Sigmoid colon (tissue), 7 donors: ENCODE measurements at places on chromosomes 3 and 15. TPM values are rescaled to one million over a fixed set of nuclear protein-coding genes. Genes with fewer than 3 reads are reported as not detected.

GRCh38 chr15:68382286-68383007 is 49.5 kb downstream of the ITGA11 start:
- H3K36me3 ChIP-seq, result no peaks in the 10 kb centered on the region
- no peaks in the 10 kb centered on the region for H3K27me3 ChIP-seq
- H3K27ac ChIP-seq, result no peak overlapping the region
- peaks cover 7% of the 10 kb centered on the region for H3K4me1 ChIP-seq
- peak; percentile 24 for DNase-seq

Gene SLC7A14
- total RNA-seq, result 2.8 TPM

DNA sequence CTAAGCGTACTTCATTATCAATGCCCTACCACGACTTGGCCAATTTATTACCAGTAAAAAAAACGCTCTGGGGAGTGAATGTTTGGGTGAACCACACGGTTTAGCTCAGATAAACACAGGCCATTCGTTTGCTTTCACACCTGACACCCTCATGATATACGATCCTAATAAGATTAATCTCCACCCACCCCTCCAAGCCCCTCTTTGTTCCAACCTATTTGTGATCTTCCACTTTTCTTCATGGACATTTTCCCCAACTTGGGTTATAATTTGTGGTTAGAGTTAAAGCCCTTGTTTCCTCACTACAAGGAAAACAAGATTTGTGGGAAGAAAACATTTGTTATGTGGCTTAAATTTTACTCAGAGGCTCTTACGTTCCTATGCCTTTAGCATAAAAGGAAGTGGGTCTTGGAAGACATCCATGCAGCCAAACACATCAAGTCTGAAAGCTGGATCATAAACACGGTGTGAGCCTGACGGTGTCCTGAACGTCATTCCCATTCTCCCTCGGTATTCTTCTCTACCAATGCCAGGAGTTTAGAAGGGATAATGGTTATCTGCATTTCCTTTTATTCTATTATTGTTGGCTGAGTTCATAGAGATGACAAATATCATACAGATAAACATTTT is 518.9 kb downstream of the NR2F2 start:
- no peaks in the 10 kb centered on the region for H3K36me3 ChIP-seq
- no peaks in the 10 kb centered on the region for H3K4me1 ChIP-seq
- no peaks in the 10 kb centered on the region for H3K27me3 ChIP-seq
- no peak overlapping the region for H3K27ac ChIP-seq
- DNase-seq, result no peak

Gene CRABP1
- total RNA-seq, result 6.1 TPM

GRCh38 chr15:61521953-61522352 is 292.9 kb upstream of the RORA start:
- no peaks in the 10 kb centered on the region for H3K4me1 ChIP-seq
- H3K4me3 ChIP-seq, result no peak overlapping the region
- H3K36me3 ChIP-seq, result no peaks in the 10 kb centered on the region

- H3K4me3 ChIP-seq, result no peak overlapping the region
- H3K27ac ChIP-seq, result no peak overlapping the region
- H3K4me1 ChIP-seq, result no peaks in the 10 kb centered on the region
- no peaks in the 10 kb centered on the region for H3K27me3 ChIP-seq
- no peak for DNase-seq
These were observed 184.2 kb downstream of the NR2F2 start for GRCh38 chr15:96514607-96515285.

- DNase-seq, result peak; percentile 83
- peaks cover 64% of the 10 kb centered on the region for H3K4me1 ChIP-seq
- H3K4me3 ChIP-seq, result no peak overlapping the region
- H3K27me3 ChIP-seq, result no peaks in the 10 kb centered on the region
These were observed 69.9 kb downstream of the SYNM start for GRCh38 chr15:99174567-99175395.

DNA sequence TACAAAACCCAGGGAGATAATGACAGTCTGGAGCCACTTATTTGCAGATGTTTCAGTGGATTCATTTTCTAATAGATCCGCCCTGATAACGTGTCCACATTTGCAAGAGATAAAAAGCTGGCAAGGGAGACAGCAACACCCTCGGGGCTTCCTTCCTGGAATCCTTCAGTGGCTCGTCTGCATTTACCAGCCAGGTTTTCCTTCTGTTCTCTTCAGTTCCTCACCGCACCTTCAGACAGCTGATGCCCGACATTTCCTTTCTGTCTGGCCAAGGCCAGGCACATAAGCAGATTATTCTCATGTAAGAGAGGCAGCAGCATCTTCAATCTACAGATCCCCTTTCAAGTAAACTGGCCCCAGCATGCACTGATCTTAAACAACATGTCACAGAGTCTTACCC is 56.2 kb upstream of the SPATA12 start:
- H3K27me3 ChIP-seq, result no peaks in the 10 kb centered on the region
- no peaks in the 10 kb centered on the region for H3K36me3 ChIP-seq
- H3K4me1 ChIP-seq, result peaks cover 66% of the 10 kb centered on the region
- no peak overlapping the region for H3K27ac ChIP-seq
- no peak overlapping the region for H3K4me3 ChIP-seq

GRCh38 chr3:141454054-141454453 is 32.8 kb upstream of the RASA2 start:
- no peak overlapping the region for H3K4me3 ChIP-seq
- no peak overlapping the region for H3K27ac ChIP-seq
- no peaks in the 10 kb centered on the region for H3K4me1 ChIP-seq
- no peaks in the 10 kb centered on the region for H3K27me3 ChIP-seq

GRCh38 chr3:37912052-37912733 is 50.5 kb downstream of the CTDSPL start:
- no peaks in the 10 kb centered on the region for H3K36me3 ChIP-seq
- no peaks in the 10 kb centered on the region for H3K27me3 ChIP-seq
- H3K4me3 ChIP-seq, result no peak overlapping the region
- DNase-seq, result no peak

DNA sequence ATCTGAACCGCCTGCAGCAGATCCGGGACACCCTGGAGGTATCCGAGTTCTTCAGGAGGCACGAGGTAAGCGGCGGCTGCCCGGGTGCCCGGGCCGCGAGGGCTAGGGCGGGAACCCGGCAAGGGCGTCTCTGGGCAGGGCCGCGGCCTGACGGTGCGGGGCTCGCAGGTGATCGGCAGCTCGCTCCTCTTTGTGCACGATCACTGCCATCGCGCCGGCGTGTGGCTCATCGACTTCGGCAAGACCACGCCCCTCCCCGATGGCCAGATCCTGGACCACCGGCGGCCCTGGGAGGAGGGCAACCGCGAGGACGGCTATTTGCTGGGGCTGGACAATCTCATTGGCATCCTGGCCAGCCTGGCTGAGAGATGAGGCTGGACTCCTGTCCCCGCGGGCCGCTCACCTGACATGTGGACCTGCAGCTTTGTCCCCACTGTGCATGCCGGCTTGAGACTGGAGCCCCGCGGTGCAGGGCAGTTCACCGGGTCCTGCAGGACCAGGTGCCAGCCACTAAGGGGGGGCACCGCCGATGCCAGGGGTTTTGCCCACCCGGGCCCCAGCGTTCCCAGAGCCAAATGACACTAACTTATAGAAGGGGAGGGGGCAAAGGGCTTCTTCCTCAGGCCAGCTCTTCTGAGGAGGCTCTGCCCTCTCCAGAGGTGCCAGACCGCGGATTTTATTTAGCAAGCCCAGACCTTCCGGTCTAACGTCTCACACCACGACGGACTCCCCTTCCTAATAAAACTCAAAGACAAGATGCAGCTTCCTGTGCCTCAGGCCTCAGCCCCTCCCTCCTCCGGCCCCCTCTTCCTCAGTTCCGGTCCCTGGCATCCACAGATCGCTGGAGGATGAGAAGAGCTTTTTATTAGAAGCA is 9.4 kb downstream of the ITPKA start:
- no peaks in the 10 kb centered on the region for H3K36me3 ChIP-seq
- H3K27me3 ChIP-seq, result peaks cover 61% of the 10 kb centered on the region
- peaks cover 20% of the 10 kb centered on the region for H3K4me1 ChIP-seq
- H3K4me3 ChIP-seq, result peak overlapping the region; percentile 4
- DNase-seq, result no peak

GRCh38 chr3:65751123-65751700 is 287.5 kb downstream of the MAGI1 start:
- H3K36me3 ChIP-seq, result no peaks in the 10 kb centered on the region
- no peak overlapping the region for H3K27ac ChIP-seq
- no peaks in the 10 kb centered on the region for H3K27me3 ChIP-seq
- no peaks in the 10 kb centered on the region for H3K4me1 ChIP-seq

DNA sequence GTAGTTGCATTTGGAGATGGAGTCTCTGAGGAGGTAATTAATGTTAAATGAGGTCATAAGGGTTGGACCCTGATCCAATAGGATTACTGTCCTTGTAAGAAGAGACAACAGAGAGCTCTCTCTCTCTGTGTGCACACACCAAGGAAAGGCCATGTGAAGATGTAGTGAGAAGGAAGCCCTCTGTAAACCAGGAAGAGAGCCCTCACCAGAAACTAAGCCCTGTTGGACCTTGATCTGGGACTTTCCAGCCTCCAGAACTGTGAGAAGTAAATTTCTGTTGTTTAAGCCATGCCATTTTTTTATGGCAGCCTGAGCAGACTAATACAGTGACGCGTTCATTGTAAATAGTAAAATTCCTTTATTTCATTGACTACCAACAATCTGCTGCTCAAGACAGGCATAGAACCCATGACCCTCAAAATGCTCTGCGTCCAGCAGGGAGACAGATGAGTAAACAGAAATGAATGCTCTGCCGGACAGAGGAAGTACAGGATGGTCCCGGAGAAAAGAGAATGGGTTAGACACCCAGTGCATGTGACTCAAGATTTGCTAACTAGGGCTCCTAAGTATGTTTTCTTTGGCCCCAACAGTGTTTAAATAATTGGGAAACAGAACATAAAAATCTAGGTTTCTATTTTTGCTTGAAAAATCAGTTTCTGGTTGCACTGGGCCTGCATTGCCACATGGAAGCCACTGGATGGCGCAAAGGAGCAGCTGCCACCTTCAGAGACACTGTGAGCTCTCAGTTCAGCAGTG is 37.9 kb upstream of the TNFAIP8L3 start:
- H3K27ac ChIP-seq, result peak overlapping the region; percentile 20
- H3K4me3 ChIP-seq, result no peak overlapping the region
- no peaks in the 10 kb centered on the region for H3K27me3 ChIP-seq

DNA sequence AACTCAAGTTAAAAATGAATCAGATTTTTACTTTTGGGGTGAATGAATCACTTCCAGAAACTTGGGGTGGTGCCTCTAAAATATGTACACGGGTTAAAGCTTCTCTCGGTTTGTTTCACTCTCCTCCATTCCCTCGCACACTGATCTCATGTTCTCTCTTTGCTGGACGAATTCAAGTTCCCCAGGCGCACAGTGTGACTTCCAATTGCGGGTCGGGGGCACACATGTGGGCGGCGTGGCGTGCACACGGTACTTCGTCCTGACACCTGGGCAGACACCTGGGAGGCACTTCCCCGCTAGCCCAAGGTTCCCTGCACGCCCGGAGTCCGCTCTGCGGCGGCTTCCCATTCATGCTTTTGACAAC is 692 bp downstream of the SCAANT1 start:
- peak overlapping the region; percentile 98 for H3K27ac ChIP-seq
- no peaks in the 10 kb centered on the region for H3K27me3 ChIP-seq

Gene LXN
- total RNA-seq, result 8.6 TPM

- no peak overlapping the region for H3K27ac ChIP-seq
- H3K4me3 ChIP-seq, result no peak overlapping the region
- no peaks in the 10 kb centered on the region for H3K36me3 ChIP-seq
- H3K4me1 ChIP-seq, result no peaks in the 10 kb centered on the region
These were observed 112.1 kb upstream of the MB21D2 start for GRCh38 chr3:193029800-193030199.

GRCh38 chr3:71168121-71168721 is 415.3 kb downstream of the FOXP1 start:
- no peak for DNase-seq
- peaks cover 7% of the 10 kb centered on the region for H3K4me1 ChIP-seq
- no peaks in the 10 kb centered on the region for H3K27me3 ChIP-seq
- H3K27ac ChIP-seq, result peak overlapping the region; percentile 53
- no peak overlapping the region for H3K4me3 ChIP-seq
- peaks cover 3% of the 10 kb centered on the region for H3K36me3 ChIP-seq

Gene TMEM212
- total RNA-seq, result not detected

DNA sequence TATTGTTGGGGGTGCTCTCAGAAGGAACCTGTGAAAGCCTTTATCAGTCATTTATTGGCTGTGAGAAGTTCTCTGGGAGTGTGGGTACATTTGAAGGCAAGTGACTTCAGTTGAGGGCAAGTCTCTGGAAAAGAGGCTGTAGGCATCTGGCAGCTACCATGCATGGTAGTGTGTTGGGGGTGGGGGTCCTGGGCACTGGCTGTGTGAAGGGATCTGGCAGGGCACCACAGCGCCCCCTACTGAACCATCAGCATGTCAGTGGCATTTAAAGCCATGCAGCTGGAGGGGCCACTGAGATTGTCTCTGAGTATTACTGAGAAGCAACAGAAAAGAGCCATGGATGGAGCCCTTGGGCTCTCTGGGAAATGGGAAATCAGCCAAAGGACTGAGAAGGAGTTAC is 30.6 kb downstream of the CRTAP start:
- H3K27me3 ChIP-seq, result no peaks in the 10 kb centered on the region
- H3K36me3 ChIP-seq, result peaks cover 14% of the 10 kb centered on the region
- DNase-seq, result no peak
- peaks cover 21% of the 10 kb centered on the region for H3K4me1 ChIP-seq

- no peaks in the 10 kb centered on the region for H3K36me3 ChIP-seq
- H3K27ac ChIP-seq, result no peak overlapping the region
- no peaks in the 10 kb centered on the region for H3K27me3 ChIP-seq
- no peak for DNase-seq
- no peak overlapping the region for H3K4me3 ChIP-seq
These were observed 754.4 kb upstream of the GOLIM4 start for GRCh38 chr3:168850109-168850508.

- no peak overlapping the region for H3K27ac ChIP-seq
- H3K4me3 ChIP-seq, result no peak overlapping the region
- no peaks in the 10 kb centered on the region for H3K36me3 ChIP-seq
- H3K4me1 ChIP-seq, result no peaks in the 10 kb centered on the region
- no peak for DNase-seq
- no peaks in the 10 kb centered on the region for H3K27me3 ChIP-seq
These were observed 21.5 kb upstream of the MORF4L1 start for GRCh38 chr15:78850941-78851755.

DNA sequence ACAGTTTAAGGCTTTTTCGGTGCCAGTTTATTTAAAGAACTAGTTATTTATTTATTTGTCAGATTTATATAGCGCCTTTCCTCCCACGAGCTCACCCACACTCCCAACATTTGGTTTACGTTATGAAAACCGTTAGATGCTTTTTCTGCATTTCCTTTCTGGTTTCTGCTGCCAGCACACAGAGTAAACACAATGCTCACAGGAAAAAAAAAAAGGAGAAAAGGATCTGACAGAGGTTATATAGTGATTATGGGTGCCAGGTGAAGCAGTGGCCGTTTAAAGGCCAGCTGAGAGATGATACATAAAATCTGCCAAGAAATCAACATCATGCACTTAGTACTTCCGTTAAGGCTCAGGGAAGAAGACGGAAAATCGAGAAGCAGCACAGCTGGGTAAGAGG is 37.9 kb downstream of the ETV5 start:
- H3K36me3 ChIP-seq, result no peaks in the 10 kb centered on the region
- H3K27me3 ChIP-seq, result no peaks in the 10 kb centered on the region
- no peaks in the 10 kb centered on the region for H3K4me1 ChIP-seq
- DNase-seq, result no peak
